ENCODE measurements at places on chromosomes 6 and 20.

DNA sequence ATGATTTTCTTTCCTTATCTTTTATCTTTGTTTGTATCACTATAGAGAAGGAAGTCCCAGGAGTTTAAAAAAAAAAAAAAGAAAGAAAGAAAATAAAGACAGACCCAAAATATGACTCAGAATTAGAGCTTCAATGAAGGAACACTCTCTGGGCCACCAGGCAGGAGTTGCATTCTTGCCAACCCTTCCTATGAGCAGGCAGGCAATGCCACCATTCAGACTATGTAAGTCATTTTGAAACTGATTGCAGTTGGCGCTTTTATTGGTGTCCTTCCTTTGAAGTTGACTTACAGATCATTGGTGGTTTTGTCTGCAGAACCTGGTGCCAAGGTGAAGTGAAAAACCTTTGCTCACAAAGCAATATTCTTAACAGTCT is 50.3 kb downstream of the MYB start:
- peak; percentile 14 for DNase-seq

DNA sequence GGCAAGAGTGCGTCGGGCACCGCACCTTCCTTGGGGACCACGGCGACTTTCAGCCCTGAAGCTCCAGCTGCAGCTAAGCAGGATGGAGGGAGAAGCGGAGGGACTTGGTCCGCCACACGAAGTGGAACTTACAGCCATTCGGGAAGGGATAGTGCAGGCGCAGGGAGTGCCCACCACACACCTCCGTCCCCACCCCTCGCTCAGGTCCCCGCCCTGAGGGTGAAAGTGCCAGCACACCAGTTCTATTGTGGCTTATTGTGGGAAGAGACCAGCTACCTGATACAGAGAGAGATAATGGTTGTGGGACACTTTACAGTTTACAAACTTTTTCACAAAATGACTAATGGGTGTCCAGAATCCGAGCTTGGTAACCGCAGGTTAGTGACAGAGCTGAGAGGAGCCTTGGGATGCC is 76.1 kb downstream of the IRF4 start:
- DNase-seq = no peak

GRCh38 chr6:157690441-157691210 is 132.4 kb upstream of the SNX9 start:
- DNase-seq = no peak

DNA sequence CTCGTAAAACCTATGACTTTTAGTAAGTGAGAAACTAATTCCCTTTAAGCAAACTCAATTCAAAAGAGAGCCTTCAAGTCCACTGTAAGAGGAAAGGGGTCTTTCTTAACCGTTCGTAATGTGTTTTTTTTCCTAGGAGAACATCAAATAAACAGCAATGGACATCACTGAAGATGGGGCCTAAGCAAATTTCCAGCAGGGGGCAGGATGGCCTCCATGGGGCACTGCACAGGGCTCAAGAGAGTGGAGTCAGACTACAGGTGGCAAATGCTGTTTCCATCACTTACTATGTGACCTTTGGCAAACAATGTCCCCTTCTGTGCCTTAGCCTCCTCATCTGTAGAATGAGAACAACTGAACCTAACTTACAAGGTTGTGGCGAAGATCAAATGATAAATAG is 88.7 kb downstream of the ARHGAP18 start:
- DNase-seq = no peak

- no peak for DNase-seq
Observed at GRCh38 chr6:167474725-167475124, 149.8 kb downstream of the TTLL2 start.

- no peak for DNase-seq
Observed at GRCh38 chr20:568097-568652, 24.6 kb upstream of the CSNK2A1 start.

- DNase-seq = peak; percentile 56
Observed at GRCh38 chr20:18702736-18703135, 110.8 kb upstream of the SCP2D1 start.

DNA sequence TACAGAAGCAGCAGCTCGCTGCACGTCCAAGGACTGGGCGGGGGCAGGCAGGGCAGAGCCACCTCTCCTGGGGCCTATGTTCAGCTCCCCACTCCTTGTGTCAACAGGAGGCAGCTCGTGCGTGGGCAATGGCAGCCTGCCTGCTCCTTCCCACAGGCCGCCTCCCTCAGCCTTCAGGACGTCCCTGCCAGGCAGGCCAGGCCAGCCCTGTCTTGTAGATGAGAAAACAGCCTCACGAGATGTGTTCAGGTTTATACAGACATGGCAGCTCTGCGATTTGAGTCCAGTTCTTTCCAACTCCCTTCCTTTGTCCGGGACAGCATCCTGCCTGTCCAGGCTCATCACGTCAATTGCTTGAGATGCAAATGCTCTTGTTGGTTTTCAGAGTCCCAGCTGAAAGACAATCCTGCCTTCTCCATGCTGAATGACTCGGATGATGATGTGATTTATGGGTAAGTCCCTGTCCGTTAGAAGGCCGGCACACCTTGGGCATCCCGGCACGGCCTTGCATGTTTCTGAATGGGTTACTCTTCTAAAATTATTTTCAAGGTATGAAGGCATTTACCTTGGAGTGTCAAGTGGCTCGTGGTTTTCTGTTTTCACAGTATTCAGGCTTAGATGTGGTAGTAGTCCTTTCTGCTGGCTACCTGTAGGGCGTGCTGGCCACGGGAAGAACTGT is 13.5 kb downstream of the DYNLT1 start:
- DNase-seq = peak; percentile 60

GRCh38 chr6:141218583-141218982 is 914.1 kb upstream of the GJE1 start:
- no peak for DNase-seq

- no peak for DNase-seq
Observed at GRCh38 chr20:63490416-63490815, 8.5 kb downstream of the EEF1A2 start.

DNA sequence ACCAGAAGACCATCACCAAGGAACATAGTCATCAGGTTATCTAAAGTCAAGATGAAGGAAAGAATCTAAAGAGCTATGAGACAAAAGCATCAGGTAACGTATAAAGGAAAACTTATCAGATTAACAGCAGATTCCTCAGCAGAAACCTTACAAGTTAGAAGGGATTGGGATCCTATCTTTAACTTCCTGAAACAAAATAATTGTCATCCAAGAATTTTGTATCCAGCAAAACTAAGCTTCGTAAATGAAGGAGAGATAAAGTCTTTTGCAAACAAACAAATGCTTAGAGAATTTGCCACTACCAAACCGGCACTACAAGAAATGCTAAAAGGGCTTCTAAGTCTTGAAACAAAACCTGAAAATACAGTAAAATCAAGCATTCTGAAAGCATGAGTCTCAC is 71.0 kb downstream of the HECA start:
- DNase-seq = no peak

DNA sequence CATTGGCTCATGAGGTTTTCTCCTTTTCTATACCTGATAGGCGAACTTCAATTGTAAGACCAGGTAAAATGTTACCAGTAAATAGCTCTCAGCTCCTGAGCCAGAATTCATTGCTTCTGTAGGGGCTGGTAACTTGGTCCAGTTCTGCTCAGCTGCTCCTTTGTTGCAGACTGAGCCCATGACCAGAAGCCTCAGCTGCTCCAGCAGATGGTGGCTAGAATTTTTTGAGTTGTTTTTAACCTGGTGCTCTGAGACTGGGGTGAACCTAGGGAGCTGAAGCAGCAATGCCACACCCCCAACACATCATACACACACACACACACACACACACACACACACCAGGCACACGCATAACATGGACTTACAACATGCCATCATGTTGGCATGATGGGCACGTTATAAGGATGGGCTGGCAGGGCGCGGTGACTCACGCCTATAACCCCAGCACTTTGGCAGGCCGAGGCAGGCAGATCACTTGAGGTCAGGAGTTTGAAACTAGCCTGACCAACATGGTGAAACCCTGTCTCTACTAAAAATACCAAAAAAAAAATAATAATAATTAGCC is 103.1 kb downstream of the QRSL1 start:
- DNase-seq = no peak

GRCh38 chr6:96897396-96898240 is at the start of gene NDUFAF4:
Gene NDUFAF4 (minus strand): TSS chr6:96897891. CDS start chr6:96897801, 90 bp downstream.
- peak; percentile 90 for DNase-seq

- no peak for DNase-seq
Observed at GRCh38 chr6:167469101-167469500, 144.2 kb downstream of the TTLL2 start.

- no peak for DNase-seq
Observed at GRCh38 chr20:9298906-9299305, 215.5 kb upstream of the LAMP5 start.

DNA sequence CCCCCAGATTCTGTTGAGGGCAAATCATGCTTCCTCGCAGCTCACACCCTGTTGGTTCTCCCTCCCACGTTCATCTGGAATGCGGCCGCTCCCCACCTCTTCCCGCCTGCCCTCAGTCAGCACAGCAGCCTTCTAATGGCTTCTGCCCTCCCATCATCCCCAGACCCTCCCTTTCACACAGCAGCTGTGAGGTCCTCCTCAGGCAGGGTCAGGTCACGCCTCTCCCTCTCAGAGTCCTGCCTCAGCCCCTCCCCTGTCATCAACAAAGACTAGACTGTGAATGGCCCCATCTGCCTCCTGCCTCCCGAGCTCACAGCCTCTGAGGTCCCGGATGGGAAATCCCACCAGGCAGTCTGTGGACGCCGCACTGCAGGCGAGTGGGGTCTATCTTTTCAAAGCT is 7.9 kb upstream of the BHLHE23 start:
- no peak for DNase-seq

- no peak for DNase-seq
Observed at GRCh38 chr6:22008248-22008836, 288.5 kb downstream of the PRL start.

GRCh38 chr20:21175433-21175832 is 49.6 kb downstream of the KIZ start:
- no peak for DNase-seq

DNA sequence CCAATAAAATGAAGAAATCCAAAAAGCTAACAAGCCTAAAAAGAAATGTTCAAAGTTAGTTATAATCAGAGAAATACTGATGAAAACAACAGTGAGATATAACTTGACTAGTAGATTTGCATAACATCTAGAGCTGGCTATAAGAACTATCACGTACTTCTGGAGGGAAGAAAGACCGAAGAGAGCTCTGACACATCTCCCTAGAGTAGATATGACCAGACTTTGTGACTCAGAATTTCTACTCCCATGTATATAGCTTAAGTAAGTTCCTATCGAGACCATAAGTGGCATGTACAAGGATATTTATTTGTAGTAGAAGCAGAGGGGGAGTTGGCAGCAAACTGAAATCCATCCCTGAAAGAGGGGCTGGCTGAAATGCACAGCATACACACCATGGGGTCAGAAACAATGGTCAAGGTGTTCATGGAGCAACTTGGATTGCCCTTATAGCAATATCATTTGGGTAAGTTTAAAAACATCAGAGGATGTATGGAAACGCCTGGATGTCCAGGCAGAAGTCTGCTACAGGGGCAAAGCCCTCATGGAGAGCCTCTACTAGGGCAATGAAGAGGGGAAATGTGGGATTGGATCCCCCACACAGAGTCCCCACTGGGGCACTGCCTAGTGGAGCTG is 25.6 kb upstream of the IL17A start:
- no peak for DNase-seq

- DNase-seq = peak; percentile 69
Observed at GRCh38 chr20:3000852-3001523, 42.4 kb upstream of the GNRH2 start.

DNA sequence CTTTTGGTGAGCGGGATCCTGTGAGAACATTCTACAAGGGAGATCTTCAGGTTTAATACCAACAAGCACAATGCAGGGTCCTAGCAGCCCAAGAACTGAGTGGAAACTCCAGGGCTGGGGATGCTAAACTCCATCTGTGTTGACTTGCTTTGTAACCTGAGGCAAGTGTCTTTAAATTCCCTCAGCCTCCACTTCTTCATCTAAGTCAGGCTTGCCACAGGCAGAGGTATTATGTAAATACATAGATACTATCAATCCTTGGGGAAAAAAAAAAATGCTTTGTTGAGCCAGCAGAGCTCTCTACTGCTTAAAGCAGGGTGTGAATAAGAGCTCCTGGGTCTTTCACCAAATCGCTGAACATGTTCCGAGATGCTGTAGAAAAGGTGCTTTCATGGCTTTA is 114.2 kb upstream of the PHACTR1 start:
- DNase-seq = peak; percentile 41

DNA sequence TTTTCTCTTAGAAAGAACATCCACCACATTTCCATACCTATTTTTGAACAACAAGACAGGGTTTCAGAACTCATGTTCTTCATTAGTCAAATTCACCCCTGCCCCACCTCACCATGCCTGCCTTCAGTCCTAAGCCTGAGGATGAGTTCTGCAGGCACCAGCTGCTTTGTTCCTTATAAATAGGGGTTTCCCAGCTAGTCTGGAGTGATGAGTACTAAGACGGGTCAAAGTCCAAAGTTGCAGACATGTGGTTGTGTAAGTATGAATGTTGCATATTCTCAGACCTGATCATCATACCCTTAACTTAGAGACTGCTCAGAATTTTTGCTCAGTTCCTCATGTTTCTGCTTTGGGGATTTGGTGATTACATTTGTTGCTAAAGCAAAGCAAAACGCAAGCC is 257.7 kb upstream of the CDYL start:
- peak; percentile 69 for DNase-seq

DNA sequence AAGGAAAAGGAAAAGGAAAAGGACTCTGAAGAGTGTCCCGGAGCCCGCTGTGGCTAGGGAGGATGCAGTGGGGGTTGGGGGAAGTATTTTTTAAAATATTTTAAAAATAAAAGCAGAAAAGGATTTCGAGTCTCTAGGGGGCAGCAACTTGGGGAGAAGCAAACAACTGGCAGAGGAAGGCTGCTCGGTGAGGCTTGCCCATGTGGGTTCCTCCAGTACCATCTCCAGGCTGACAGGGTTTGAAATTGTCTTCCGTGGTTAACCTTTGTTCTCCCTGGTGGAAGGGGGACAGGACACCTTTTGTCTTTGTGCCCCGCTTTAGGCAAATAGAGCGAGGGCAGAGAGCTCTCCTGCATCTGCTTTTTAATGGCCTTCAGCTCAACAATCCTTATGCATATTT is 60.4 kb upstream of the SNX9 start:
- no peak for DNase-seq

GRCh38 chr6:28251661-28252008 is 434 bp downstream of the ZKSCAN4 start:
- no peak for DNase-seq

- DNase-seq = peak; percentile 68
Observed at GRCh38 chr6:143157131-143157530, 96.4 kb downstream of the AIG1 start.

DNA sequence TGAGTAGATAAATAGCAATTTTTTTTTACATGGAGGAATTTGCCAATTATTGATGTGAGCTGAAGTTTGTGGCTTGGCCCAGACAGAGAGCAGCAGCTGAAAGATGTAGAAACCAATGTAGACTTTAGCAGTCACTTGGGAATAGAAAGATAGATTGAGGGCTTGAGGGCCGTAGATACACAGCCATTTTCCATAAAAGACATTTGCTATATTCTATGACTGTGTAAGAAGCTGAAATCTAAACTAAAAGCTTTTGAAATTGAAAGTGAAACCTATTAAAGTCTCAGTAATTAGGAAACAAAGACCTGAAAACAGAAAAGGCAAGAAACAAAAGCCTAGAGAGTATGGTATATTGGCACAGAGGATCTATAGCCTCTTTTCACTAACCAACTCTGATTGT is 332.7 kb downstream of the CENPW start:
- peak; percentile 84 for DNase-seq
